ENCODE measurements at places on chromosomes 11 and 22.

GRCh38 chr11:15911377-15912044 lies 444.8 kb downstream of the SOX6 start:
- DNase-seq = no peak

DNA sequence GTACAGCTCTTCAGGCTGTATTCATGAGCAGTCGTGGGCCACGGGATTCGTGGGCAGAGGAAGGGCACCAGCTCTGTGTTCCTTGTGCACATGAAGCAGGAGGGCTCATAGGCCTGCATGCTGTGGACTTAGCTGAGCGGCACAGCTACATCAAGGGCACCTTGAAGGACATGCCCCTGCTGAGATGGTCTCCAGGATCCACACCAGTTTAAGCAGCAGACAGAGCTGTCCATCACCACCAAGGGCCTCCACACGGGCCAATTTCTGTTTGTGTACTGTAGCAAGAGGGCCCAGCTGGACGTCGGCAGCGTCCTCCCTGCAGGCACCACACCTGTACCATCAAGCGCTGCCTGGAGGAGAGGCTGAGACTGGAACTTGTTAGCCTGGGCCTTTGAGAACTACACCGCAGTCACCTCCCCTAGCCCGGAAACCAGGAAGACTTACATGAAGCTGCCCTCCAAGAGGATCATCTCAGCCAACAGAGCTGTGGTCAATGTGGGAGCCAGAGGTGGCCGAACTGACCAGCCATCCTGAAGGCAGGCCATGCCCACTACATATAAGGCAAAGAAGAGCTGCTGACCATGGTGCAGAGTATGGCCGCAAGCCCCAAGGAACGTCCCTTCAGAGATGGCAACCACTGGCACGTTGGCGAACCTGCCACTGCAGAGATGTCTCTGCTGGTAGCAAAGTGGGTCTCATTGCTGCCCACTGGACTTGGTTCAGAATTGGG lies 32.7 kb upstream of the GNB1L start:
- no peak for DNase-seq

DNA sequence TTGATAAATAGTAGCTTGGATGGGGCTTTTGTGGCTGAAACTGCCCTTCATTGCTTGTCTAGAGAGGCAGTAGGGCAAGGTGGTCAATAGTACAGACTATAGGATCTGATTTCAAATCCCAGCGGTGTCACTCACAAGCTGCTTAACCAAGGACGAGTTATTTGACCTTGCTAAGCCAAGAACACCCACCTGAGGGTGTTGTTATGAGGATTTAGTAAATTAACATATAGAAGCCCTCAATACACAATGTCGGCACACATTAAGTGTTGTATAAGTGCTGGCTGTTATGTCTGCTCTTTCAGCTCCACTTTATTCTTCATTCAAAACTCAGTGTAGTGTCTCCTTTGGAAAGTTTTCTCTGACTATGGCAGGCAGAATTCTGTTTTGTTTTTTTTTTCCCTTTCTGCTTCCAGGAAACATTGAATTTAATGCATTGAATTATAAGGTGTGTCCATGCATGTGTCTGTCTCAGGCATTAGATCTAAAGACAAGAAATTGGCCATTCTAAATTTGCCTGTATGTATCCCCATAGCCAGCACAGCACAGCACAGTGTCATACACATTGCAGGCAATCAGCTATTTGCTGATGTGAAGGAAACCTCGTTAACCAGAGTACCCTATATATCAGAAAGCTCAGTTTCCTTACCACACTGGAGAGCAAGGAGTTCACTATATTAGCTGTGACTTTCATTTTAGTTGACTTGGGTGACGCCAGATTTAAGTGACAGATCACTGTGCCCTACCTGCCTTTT lies 212.1 kb downstream of the NELL1 start:
- DNase-seq = no peak

GRCh38 chr11:120224972-120225909 lies 14.4 kb downstream of the OAF start:
- no peak for DNase-seq

DNA sequence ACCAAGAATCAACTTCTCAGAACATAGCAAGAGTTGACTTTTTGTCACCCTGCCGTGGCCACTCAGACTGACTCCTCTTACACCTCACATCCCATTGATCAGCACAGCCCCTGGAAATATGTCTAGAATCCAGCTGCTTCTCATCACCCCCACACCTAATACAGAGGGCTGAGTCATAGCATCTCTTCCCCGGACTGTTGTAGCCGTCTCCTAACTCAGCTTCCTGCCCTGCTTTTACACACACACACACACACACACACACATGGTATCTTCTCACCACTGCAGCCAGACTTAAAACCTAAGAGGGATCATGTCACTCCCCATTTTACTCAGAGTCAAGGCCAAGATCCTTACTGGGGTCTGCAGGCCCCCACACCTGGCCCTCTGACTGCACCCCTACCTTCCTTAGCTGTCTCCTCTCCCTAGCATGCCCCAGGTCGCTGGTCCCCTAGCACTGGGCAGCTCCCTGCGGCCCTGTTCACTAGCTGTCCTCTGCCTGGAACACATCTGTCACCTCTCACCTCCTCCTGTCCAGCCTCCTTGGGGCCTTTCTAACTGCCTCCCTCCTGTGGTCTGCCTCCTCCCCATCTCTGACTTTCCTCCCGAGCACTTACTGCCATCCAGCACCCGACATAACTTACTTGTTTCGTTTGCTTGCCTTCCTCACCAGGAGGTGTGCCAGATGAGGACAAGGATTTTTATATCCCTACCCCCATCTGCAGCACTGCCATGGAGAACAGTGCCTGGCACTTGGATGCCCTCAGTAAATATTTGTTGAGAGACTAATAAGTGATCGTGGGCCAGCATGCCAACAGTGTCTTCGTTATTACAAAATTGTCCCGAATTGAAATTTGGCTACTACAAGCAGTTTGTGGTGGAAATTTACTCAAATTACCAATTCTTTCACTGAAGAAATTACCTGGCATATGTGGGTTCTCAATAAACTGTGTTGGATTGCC lies 61.9 kb downstream of the BMAL1 start:
- DNase-seq = peak; percentile 66

DNA sequence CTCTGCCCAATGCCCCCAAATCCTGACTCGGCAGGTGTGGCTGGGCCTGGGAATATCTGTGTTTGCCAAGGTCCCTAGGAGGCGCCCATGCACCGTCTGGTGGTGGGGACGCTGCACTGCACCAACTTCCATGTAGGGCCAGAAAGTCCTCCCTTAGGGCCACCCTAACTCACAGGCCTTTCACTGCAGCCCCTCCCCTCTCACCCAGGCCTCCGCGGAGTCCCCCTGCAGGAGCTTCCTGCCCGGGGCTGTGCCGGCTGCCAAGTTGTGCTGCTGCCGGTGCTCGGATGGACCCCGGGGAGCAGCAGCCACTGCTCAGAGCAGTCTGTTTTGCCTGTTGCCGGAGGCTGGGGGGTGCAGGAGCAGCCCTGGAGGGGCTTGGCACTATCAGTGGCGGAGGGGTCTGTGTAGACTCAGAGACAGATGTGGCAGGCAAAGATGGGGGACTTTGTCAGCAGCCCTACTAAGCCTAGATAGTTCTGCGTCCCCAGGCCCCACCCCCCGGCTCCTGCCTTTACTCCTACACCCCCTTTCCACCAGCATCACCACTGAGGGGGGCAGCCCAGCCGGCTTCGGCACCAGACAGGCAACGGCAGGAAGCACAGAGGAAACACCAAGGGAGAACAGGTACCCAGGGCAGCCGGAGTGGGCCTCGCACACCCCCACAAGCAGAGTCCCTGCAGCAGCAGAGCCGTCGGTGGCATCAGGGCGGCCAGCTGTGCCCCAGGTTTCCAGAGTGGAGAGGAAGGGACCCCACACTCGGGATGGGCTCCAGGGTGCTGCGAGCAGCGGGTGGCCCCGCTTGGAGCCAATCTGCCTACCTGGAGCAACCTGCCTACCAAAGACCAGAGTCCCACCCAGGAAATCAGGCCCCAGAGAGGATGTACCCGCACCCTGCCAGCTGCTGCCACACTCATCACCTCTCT lies 124.3 kb downstream of the TRIM29 start:
- peak; percentile 12 for DNase-seq

- DNase-seq = no peak
Measured at GRCh38 chr11:16895306-16895705, 118.9 kb downstream of the PLEKHA7 start.

- DNase-seq = no peak
Measured at GRCh38 chr11:14331476-14332136, 27.4 kb downstream of the RRAS2 start.

DNA sequence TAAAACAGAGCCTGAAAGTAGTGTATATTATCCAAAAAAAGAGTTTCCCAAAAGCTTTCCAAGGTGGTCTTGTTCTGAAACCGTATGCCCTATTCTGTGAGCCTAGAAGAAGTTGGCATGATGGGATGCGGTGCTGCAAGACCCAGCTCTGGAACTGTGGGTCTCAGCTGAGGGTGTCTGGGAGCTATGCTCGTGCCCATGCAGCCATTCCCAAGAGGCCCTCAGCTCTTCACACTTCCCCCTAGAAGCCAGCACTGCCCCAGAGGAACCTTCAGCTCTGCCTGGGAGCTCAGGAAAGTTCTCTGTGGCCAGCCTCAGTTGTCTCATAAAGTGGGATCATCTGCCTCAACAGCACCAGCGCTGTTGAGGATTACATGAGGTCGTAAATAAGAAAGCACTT lies 6.4 kb upstream of the SYT12 start:
- DNase-seq = no peak

DNA sequence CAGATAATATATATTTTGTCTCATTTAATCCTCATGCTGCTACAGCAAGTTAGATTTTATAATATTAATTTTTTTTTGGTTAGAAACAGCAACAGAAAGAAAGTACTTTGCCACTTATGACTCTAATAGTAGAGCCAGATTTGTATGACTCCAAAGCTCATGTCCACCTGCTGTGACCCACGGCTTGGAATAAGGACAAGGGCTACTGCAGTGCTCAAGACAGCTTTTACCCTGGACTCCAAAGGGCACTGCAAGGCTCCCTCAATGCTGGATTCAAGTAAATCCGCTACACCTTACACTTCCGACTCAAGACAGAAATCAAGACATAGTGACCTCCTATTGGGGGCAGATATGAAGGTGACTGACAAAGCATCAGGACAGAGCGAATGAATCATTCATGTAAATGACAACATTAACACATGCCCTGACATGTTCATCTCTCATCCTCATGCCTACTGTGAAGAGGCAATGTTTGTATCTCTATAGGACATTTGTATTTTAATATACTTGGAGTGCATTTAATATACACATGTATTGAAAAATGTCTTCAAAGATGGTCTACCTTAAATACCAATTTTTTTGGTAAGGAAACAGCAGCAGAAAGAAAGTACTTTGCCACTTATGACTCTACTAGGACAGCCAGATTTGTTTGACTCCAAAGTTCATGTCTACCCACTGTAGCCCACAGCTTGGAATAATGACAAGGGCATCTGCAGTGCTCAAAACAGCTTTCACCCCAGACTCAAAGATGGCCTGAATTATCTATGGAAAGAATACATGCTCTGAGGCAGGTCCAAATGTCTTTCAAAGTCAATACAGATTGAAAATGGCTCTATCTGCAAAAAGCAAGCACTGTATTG lies 375.6 kb upstream of the CCDC90B start:
- no peak for DNase-seq

DNA sequence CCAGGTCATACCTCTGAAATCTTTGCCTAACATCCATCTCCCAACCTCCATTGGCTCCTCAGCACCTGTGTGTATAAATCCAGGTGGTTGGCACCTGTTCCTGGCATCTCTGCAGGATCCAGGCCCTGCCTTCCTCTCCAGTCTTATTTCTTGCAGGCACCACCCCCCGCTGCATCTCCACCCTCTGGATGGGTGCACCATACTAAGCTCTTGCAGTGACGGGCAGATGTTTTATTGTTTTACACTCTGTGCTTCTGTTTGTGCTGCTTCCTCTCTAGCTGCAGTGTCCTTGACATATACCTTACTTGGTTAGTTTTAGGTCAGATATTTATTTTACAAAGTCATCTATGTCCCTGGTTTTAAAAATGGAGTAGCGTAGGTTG lies 102.6 kb downstream of the TBC1D22A start:
- no peak for DNase-seq

DNA sequence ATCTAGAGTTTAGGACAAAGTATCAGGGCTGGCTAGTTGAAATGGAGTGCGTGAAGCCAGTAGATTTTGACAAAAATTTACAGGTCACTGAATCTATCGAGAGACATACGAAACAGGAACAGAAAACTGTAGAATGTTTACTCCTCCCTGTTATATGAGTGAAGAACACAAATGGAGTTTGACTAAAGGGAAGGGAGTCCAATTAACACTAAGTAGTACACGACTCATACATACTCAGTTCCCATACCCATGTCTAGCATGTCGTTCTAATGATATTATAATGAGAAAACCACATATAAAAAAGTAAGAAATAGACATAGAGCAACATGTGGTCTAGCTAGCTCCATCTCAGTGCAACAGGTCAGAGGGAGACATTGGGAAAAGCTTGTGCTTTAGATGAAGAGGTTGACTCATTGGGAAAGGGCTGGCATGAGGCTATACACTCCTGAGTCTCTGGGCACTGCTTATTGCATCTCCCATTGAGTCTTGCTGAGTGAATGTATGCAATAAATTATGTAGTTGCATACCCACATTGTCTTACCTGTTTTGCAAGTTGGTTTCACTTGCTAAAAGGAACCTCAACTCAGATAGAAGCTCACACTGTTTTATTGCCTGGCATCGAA lies 43.5 kb downstream of the CD44 start:
- DNase-seq = no peak

GRCh38 chr11:46978005-46978491 lies 41.5 kb downstream of the CSTPP1 start:
- no peak for DNase-seq

GRCh38 chr11:122917311-122917710 lies 34.8 kb downstream of the JHY start:
- DNase-seq = no peak

DNA sequence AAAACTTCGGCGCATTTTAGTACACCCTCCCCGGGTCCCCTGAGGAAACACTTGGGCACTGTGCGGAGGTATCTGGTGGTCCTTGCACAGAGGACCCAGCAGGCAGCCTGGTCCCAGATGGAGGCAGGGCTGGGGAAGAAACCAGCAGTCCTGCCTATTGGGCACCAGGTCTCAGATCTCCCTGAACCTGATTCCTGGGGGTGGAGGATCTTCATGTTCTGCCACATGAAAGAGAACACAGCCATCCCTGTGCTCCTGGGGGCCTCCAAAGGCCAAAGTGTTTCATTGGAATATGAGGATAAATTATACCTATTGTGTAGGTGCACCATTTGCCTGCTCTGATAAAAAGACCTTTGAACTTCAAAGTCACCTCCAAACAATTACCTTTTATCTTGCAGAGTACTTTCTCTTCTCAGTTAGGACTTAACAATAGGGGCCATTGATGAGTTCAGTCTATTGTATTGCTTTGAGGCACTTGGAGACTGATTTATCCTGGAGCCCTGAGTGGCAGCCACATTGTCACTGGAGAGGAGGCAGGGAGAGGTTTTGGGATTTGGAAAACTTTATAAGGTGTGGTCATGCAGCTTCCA lies 1.8 kb downstream of the RCN1 start:
- no peak for DNase-seq

DNA sequence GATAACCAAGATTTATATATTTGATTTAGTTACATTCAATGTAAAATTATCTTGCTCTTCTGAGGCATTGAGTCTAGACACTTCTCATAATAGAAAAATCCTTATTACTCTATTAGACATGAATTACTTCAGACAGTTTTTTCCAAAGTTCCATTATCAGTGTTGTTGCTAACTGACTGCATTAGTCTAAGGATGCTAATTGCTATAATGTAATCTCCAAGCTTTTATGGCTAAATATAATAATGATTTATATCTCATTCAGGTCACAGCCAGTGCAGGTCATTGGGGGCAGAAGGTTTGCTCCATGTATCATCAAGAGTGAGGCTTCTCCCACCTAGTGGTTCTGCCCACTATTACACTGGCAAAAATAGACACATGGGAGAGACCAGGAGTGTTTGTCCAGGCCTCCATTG lies 377.2 kb upstream of the DDI1 start:
- no peak for DNase-seq
